ENCODE measurements at places on chromosomes 2 and 18. TPM values are rescaled to one million over a fixed set of nuclear protein-coding genes. Genes with fewer than 3 reads are reported as not detected.

The C2orf15 gene
- 2.8 TPM for total RNA-seq

The SLC4A5 gene
- total RNA-seq: 6.7 TPM

The KIF5C gene
- 2.4 TPM for total RNA-seq

The FAM237A gene
- total RNA-seq: not detected

The CCDC121 gene
- 7.1 TPM for total RNA-seq

The CAPN14 gene
- total RNA-seq: 0.14 TPM

The RNMT gene
- 24.6 TPM for total RNA-seq

The SDC1 gene
- total RNA-seq: 0.29 TPM

The STEAP3 gene
- total RNA-seq: 4.7 TPM

The CENPA gene
- 2.8 TPM for total RNA-seq

The WNT6 gene
- total RNA-seq: not detected

The NCKAP5 gene
- 0.55 TPM for total RNA-seq

The KCNIP3 gene
- 1.5 TPM for total RNA-seq

DNA sequence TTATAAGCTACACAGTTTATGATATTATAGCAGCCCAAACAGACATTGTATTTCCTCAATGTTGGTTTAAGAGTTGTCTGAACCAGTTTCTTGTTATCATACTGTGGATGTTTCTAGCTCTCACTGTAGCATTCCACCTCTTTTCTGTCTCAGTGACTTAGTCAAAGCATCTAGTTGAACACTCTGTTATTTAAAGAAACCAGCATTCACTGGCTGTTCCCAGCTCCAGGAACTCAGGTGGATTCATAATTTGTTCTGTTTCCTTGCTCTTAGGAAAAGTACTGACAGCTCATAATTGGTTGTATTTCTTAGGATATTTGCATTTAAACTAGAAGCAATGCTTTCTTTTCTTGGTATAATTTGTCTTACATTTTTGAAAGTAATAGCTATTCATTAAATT, 17.5 kb downstream of the LRATD1 start:
- DNase-seq: no peak

GRCh38 chr18:74303936-74304335, 11.7 kb upstream of the C18orf63 start:
- DNase-seq: no peak

GRCh38 chr2:64262071-64262470, 117.9 kb upstream of the PELI1 start:
- peak; percentile 46 for DNase-seq

GRCh38 chr2:174338671-174339560, 4.2 kb downstream of the SP9 start:
- no peak for DNase-seq

DNA sequence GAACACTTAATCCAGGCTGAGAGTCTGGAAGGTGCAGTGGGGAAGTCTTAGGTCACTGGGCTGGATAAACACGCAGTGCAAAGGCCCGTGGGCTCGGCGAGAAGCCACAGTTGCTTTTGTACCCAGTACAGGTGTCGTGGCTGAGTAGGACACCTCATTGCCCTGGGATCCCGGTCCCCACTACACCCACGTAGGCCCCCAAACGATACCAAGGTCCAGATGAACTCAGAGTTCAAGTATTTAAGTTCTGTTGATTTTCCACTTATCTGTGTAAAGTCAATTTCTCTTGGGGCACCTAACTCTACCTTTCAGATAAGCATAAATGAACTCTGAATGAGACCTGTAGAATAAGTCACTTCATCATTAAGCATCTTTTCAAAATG, 302.0 kb downstream of the PIEZO2 start:
- no peak for DNase-seq

DNA sequence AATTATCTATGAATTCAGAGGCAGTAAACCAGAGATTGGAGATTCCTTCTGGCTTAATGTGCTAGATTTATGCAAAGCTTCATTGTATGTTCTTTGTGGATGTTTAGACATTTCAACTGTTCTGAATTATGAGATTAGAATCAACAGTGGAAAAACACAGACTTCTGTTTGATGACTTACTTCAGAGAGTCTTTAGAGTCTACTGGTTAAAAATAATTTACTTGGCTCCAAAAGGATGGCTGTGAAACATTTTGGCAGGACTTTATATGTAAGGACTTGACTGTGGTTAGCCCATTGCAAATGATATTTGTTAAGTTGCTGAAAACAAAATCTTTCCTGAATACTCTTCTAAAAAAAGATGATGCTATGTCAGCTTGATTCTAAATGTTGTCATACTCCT, 25.5 kb upstream of the LRRC30 start:
- no peak for DNase-seq

DNA sequence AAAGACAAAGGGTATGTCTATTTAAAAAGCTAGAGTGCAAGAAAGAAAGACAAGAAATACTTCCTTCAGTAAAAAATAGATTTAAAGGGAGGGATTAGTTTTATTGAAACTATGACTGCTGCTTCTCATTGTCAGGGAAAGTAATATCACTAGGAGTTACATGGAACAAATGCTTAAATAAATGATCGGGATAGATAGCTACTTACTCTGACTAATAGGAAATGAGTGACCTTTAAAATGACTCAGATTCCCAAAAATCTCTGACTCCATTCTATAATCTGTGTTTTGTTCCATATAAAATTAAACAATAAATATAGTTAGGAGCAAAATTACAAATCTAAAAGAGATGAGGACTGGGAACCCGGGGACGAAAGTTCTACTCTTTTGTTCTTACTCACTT, 669.3 kb downstream of the NR4A2 start:
- DNase-seq: no peak

DNA sequence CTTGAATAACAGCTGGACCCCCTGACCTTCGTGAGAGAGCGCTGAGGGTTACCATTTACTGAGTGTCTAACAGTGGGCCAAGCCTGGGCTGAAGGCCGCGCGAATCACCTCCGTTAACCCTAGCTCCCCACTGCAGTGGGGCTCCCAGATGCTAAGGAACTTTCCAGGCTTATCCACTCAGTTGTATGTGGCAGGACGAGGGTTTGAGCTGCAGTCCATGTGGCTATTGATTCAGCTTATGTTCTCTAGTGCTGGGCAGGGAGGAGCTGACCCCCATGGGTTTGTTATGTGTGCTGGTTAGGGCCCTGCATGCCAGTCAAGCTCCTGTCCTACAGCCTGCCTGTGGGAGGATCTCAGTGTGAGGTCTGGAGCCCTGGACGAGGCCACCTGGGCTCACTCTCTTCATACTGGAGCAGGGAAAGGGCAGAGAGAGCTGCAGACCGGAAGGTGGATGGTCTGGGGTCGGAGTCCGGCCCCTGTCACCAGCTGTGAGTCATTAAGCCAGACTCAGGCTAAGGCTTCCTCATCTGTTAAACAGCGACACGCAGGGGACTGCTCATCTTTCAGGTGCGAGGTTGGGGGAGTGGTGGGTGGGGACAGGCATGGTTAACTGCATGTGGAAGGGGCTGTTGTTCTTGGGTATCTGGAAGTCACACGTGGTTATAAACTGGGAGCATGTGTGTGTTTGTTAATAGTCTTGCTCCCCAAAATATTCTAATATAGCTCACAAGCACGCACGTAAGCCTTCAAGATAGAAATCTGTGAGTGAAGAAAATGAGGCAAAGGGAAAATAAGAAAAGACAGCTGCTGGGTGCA, 6.6 kb downstream of the PSD4 start:
- no peak for DNase-seq

GRCh38 chr18:10690366-10690765, 164.5 kb downstream of the NAPG start:
- no peak for DNase-seq

- no peak for DNase-seq
These were observed 483.3 kb downstream of the PLCL1 start for GRCh38 chr2:198287706-198288105.

DNA sequence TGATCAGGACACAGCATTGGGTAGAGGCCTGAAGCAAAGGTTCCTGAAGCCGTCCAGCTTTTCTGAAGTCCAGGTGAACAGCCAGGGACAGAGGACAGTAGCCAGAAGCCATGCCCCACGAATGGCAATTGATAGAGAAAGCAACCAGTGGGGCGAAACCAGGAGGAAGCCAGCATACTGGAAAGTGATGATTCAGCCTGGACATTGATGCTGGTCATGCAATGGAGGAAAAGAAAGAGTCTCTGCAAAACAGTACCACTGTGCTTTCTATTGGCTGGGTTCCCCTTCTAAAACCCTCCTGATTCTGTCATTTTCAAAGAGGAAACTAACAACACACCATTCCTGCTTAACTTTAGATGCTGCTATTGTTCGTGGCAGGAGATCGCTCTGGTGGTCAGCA, 221.4 kb upstream of the EPAS1 start:
- DNase-seq: no peak

DNA sequence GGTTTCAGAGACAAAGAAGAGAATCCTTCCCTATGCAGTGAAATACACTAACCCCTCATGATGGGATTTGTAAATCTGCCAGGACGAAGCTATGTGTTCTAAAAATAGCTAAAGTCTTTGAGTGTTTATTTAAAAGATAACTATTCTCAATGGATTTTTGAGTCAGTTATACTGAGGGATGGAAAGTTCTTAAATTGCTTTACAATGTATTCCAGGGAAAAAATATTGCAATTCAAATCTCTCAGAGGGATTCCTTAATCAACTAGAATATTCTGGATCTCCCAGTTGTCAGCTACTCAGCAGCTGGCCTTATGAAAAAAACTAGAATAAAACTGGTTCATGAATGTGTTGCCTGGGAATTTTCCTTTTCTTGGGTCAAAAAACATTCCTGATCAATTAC, 312.4 kb downstream of the PLCL1 start:
- no peak for DNase-seq

DNA sequence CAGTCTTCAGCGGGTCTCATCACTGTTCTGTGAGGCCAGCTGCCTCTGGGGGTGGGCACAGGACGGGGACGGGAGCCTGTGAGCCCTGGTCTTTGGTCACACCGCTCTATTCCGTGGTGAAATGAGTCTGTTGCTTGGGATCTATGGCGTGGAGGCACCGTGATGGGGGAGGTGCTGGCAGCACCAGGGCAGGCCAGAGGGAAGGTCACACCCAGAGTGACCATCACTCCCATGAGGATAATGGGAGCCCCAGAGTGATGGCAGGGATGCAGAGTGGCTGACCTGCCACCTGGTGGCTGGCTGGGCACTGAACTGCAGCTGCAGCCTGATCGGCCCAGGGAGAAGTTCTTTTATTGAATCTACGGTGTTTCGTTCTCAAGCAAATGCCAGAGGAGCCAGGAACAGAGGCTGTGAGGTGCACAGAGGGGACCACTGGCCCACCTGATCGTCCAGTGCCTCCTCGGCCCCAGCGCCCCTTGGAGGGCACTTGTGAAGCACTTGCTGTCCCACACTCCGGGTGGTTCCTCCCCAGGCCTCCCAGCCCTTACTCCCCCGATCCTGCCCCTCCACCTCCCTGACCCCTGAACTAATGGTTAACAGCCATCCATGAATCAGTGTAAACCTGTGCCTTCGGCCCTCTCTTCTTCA, 17.9 kb downstream of the KCNIP3 start:
- no peak for DNase-seq
